ENCODE measurements at places on chromosomes 1 and 21.

- DNase-seq, result no peak
These were observed 35.7 kb upstream of the BCL9 start for GRCh38 chr1:147505568-147505967.

- DNase-seq, result no peak
These were observed 25.6 kb downstream of the LDLRAP1 start for GRCh38 chr1:25568834-25569596.

DNA sequence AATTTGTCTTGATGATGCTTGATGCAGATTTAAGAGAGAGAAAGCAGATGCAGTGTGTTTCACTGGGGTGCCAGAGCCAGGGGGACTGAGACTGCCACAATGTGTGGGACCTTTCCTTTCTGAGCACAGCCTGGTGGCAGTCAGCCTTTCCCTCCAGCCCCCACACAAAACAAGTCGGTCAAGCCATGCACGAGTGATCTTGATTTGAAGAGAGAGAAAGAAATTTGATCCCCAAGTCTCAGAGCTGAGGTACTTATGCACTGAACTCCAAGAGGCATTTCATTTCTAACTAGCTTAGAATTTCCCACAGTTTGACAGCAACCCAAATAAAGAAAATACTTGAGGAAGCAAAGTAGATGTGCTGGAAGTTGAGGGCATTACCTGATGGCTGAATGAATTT, 193.8 kb downstream of the ST6GALNAC3 start:
- DNase-seq, result no peak

DNA sequence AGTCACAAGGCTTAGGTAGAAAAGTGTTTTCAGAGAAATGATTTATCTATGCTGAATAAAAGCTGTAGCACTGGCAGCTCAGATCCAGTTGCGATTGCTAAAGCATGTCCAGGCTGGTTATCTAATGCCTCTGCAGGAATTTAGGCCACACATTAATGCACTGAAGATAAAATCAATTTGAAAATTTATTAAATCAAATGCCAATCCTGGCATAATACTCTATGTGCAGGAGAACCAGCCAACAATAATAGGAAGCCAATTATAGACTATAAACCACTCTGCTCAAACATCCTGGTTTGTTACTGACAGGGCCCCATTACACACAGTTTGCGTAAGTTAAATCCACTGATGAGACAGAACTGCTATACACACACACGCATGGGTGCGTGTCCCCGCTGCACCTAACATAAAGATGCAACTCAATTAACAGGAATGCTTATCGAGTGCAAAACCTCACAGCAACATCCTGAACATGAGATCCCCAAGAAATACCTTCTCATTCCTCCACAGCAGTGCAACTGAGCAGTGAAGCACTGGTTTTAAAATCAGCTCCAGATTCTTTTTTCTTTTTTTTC, 40.6 kb downstream of the PTP4A2 start:
- no peak for DNase-seq

- no peak for DNase-seq
These were observed 71.3 kb downstream of the MORN1 start for GRCh38 chr1:2320006-2320405.

GRCh38 chr1:3290915-3291314, 163.6 kb upstream of the ARHGEF16 start:
- no peak for DNase-seq

DNA sequence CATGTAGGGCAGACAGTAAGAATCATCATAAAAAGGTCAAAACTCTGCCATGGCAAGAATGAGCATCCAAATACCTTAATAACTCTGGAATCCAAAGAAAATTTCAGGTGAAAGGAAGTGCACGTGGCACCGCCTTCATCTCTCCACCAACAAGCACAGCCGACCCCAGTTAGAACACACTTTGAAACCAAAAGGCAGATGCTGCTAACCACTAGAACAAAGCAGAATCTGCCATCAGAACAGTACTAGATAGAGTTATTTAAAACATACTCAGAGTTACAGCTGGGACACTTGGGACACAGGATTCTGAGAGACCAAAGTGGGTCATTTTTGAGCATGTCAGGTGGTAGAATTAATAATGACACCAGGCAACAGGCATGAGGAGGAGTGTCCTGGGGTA, 106.7 kb upstream of the SOD1 start:
- no peak for DNase-seq

DNA sequence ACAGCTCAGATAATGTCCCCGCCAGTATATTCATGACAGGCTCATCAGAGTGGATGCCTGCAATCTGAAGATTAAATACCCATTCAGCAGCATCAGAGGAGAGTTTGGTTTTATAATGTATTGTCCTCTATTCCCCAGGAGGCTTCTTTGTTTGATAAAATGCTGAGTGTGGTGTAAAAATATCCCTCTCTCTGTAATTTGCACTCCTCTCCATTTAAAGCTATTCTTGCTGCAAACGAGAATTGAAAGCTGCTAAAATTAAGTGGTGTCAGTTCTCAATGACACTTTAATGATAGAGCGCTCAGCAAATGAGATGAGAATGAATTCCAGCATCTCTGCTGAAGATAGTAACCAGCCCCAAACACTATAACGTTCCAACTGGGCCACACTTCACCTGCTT, 205.7 kb upstream of the RRP15 start:
- no peak for DNase-seq

GRCh38 chr1:90534663-90535295, 182.3 kb downstream of the BARHL2 start:
- no peak for DNase-seq

DNA sequence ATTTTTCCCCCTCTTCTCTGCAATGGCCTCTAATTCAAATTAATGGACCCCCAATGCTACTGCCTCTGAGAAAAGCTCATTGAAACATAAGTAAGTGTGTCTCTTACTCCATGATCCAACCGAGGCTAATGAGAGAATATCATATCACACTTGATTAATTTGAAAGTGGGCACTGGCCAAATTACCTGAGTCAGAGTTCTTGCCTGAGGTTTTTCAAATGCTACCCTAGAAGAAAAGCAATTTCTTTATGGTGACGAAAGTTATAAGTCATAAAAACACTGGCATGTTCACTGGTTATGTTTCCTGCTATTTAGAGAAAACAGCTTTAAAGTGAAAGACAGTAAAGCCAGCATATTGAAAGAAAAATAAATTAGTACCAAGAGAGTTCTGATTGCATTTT, 368.8 kb upstream of the TMPRSS15 start:
- no peak for DNase-seq

DNA sequence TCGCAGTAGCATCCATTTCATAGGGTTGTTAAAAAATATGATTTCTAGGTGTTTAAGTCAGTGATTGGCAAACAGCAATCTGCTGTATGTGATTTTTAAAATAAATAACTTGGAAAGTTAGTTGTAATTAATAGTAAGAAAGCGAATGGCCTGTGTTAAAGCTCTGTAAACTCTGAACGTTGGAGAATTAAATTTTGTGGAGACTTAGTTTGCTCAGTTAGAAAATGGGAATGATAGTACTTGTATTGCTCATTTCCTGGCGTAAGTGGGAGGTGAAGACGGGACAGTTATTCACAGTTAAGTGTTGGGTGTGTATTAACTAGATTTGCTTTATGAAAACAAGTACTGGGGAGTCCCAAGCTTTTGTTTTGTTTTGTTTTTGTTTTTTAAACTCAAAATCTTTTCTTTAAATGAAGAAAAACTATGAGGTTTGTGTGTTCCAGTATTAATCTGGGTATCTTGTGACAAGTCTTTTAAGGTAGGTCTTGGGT, 995 bp downstream of the CACYBP start:
- DNase-seq, result no peak

- no peak for DNase-seq
These were observed 7.0 kb downstream of the OMA1 start for GRCh38 chr1:58539553-58539952.

DNA sequence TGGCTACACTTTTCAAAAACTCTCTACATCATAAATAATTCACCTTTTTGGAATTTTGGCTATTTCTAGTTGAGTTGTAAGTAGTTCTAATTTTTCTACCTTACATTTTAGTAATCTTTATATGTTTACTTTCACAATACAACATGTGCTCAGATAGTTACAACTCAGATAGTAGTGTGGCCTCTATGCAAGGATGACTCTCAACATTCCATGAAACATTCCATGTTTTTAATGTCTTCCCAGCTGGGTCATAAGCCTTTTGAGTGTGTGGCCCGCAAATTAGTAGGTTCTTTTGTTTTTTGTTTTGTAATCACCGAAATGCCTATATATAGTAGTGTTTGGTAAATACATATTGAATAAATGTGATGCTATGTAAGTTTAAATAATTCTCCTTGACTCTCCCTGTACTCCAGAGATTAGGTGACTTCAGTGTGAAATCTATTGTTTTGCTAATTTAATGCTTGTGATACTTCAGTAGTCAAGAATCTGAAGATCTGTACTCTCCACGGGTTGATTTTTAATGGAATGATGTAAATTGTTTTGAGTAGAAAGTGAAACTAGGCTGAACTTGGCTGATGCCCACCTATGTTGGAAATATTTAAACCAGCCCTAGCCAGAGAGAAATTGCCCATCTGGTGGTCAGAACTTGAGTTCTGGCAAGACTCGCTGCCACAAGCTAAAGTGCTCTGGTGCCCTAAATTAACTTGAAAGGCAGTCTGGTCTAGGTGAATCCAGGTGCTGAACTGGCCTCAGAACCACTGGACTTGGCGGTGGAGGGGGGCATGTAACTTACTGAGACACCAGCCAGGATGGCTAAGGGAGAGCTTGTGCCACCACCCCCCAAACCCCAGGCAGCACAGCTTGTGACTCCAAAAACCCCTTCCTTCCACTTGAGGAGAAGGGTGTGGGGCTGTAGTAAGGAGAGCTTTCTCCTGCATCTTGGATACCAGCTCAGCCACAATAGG, 165.6 kb downstream of the USP25 start:
- no peak for DNase-seq

DNA sequence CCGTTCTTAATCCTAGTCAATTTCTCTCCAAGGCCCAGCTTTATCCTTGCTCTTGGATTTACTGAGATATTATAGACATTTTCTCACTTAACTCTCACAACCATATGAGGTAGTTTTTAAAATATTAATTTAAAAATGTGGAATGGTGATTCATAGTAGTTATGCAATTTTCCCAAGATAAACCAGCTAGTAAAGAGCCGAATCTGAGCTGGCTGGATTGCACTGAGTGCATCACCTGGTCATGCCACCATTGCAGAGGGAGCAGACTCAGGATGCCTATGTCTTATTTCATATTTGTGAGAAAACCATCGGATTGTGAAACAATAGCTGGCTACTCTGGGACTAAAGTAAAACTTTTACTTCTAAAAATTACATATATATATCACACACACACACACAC, 494.0 kb downstream of the KCNT2 start:
- no peak for DNase-seq

Data from GM18507 (cell line).